HFFc6 (cell line): ENCODE measurements at places on chromosomes 16 and 17. TPM values are rescaled to one million over a fixed set of nuclear protein-coding genes. Genes with fewer than 3 reads are reported as not detected.

DNA sequence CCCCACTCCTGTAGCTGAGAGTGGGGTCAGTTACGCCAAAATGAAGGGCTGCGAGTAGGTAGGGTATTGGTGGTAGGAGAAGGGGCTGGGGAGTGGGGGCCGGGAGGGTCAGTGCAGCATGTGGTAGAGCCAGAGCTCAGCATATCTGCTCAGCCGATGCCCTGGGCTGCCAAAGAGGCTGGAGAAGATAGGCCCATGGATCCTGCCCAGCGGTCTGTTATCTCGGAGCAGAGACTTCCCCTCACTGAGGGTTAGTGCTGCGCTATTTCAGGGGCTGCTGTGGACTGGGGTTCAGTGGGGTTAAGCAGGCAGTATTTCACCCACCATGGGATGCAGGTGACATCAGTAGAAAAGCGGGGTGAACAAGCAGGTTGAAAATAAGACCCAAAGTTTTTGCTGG lies 19.7 kb downstream of the RHBDL3 start:
- no peak overlapping the region for H3K27ac ChIP-seq
- DNase-seq = no peak
- peaks cover 26% of the 10 kb centered on the region for H3K27me3 ChIP-seq
- no peaks in the 10 kb centered on the region for H3K36me3 ChIP-seq
- peaks cover 9% of the 10 kb centered on the region for H3K4me1 ChIP-seq
- no peak overlapping the region for H3K4me3 ChIP-seq

Gene MYL4
- total RNA-seq = not detected in 3 replicates

Gene TMEM114
- not detected in 3 replicates for total RNA-seq

DNA sequence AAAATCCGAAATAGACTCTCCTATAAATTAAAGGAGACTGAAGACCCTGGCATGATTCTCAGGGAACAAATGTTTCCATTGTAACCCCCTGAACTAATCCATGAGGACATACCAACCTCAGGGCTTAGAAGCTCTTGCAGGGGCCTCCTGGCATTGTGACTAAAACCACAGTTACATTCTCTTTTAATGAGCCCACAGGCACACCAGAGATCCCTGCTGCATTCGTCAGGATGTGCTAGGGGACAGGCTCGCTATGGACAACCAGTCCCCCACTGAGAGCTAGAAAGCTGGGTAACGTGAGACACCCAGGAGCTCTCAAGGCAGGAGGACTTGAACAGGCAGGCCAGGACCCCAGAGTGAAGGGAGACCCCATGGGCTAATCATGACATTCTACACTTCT lies 140.6 kb upstream of the TNRC6C start:
- H3K27me3 ChIP-seq = peaks cover 7% of the 10 kb centered on the region; the same call in 1 of the 2 replicates
- no peak overlapping the region for H3K4me3 ChIP-seq
- peak; percentile 7 for DNase-seq
- no peak overlapping the region for H3K27ac ChIP-seq

- H3K4me1 ChIP-seq = peaks cover 74% of the 10 kb centered on the region
- H3K27me3 ChIP-seq = peaks cover 5% of the 10 kb centered on the region
- peak; percentile 94 for DNase-seq
- peaks cover 4% of the 10 kb centered on the region; the same call in 1 of the 2 replicates for H3K36me3 ChIP-seq
These were observed 17.4 kb upstream of the MTSS2 start for GRCh38 chr16:70703041-70703834.

Gene KRTAP2-4
- not detected in 3 replicates for total RNA-seq

GRCh38 chr17:8941520-8941919 lies 24.0 kb downstream of the PIK3R5 start:
- H3K4me1 ChIP-seq = no peaks in the 10 kb centered on the region
- DNase-seq = no peak
- H3K36me3 ChIP-seq = no peaks in the 10 kb centered on the region
- no peak overlapping the region for H3K27ac ChIP-seq
- no peak overlapping the region for H3K4me3 ChIP-seq

GRCh38 chr17:16936536-16937310 lies 35.2 kb downstream of the TNFRSF13B start:
- DNase-seq = no peak
- H3K27ac ChIP-seq = no peak overlapping the region
- peaks cover 7% of the 10 kb centered on the region for H3K4me1 ChIP-seq
- no peaks in the 10 kb centered on the region for H3K36me3 ChIP-seq
- no peak overlapping the region for H3K4me3 ChIP-seq

Gene MPP3
- 3.7 to 8.1 TPM (median 5.8 TPM) in 3 replicates for total RNA-seq

- H3K36me3 ChIP-seq = no peaks in the 10 kb centered on the region
- H3K27me3 ChIP-seq = peaks cover 2% of the 10 kb centered on the region
- H3K27ac ChIP-seq = no peak overlapping the region
- H3K4me1 ChIP-seq = peaks cover 5% of the 10 kb centered on the region; the same call in 1 of the 2 replicates
These were observed 30.1 kb downstream of the SOCS1 start for GRCh38 chr16:11225677-11226549.

GRCh38 chr16:86245351-86245750 lies 265.0 kb upstream of the FOXF1 start:
- no peaks in the 10 kb centered on the region for H3K36me3 ChIP-seq
- H3K4me3 ChIP-seq = no peak overlapping the region
- no peak overlapping the region for H3K27ac ChIP-seq
- no peak for DNase-seq
- peaks cover 62% of the 10 kb centered on the region for H3K27me3 ChIP-seq
- H3K4me1 ChIP-seq = peaks cover 4% of the 10 kb centered on the region; the same call in 1 of the 2 replicates

DNA sequence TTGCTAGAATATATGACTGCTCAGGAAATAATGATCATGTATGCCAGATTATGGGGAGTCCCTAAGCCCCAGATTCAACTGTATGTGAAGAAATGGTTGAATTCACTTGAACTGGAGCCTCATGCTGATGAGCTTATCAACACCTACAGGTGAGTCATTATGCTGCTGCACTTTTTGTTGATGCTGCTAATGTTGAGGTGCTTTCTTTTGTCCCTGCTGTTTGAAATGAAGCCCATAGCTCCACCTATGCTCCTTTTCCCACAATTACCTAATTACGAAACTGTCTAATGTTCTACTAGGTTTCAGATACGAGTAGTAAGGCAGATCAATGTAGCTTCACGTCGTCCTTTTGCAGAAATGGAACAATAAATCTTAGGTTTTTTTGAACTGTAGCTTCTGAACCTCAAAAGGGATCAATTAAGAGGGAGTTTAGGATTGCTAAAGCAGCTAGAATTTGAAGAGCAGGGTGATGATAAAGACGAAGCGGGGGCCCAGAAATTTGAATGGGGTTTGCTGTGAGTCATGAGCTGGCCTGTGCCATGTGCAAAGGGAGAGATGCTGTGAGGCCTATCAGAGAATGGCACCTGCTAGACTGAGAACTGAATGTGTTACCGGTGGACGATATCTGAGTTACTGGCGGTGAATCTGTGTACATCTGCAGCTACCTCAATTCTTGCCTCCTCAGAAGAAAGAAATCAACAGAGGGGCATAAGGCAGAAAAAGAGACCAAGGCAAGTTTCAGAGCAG lies 6.1 kb upstream of the UQCRC2 start:
- H3K27ac ChIP-seq = no peak overlapping the region
- peaks cover 6% of the 10 kb centered on the region for H3K27me3 ChIP-seq
- DNase-seq = no peak
- peaks cover 12% of the 10 kb centered on the region for H3K4me1 ChIP-seq

- H3K36me3 ChIP-seq = peaks cover 24% of the 10 kb centered on the region
- H3K27me3 ChIP-seq = 0 out of 2 replicates have a peak, but pooled peaks cover 2% of the 10 kb centered on the region
- H3K4me1 ChIP-seq = peaks cover 44% of the 10 kb centered on the region
- no peak overlapping the region; the same call in 1 of the 2 replicates for H3K4me3 ChIP-seq
- no peak for DNase-seq
These were observed 152.0 kb downstream of the ZFHX3 start for GRCh38 chr16:72895951-72896350.

DNA sequence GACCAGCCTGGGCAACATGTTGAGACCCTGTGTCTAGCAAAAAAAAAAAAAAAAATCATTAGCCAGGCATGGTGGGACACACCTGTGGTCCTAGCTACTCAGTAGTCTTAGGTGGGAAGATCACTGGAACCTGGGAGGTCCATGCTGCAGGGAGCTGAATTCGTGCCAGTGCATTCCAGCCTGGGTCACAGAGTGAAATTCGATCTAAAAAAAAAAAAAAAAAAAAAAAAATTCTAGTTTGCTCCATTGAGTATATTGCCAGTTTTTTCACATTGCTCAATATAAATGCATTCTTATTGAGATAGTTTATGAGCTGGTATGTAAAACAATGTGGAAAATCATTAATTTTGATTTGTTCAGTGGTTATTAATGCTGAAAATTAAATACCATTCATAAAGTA lies 52.0 kb downstream of the ABHD15 start:
- no peak overlapping the region for H3K27ac ChIP-seq
- peaks cover 1% of the 10 kb centered on the region; the same call in 1 of the 2 replicates for H3K27me3 ChIP-seq
- H3K4me3 ChIP-seq = no peak overlapping the region
- peaks cover 17% of the 10 kb centered on the region for H3K36me3 ChIP-seq
- H3K4me1 ChIP-seq = peaks cover 9% of the 10 kb centered on the region
- DNase-seq = no peak

DNA sequence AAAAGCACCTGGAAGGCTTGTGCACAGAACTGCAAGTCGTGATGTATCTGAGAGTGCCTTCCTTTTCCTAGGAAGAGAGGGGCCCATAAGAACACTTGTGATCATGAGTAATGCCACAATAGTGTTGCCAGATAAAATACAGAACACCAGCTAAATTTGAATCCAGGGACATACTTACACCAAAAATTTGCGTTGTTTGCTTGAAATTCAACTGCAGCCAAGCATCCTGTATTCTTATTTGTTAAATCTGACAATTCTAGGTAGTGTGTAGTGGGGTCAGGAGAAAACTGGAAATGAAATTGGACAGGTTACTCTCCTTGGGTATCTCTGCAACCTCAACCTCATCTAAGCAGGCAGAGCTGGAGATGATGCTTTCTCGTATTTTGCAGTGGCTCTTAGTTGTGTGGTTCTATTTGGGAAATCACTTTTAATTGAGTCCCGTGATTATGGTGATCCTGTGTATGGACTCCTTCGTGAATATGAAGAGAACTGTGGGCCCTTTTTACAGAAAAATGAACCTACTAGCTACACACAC lies 12.0 kb downstream of the SLC35B1 start:
- H3K27me3 ChIP-seq = peaks cover 3% of the 10 kb centered on the region; the same call in 1 of the 2 replicates
- peaks cover 28% of the 10 kb centered on the region for H3K4me1 ChIP-seq
- no peak overlapping the region for H3K27ac ChIP-seq
- no peak overlapping the region for H3K4me3 ChIP-seq

DNA sequence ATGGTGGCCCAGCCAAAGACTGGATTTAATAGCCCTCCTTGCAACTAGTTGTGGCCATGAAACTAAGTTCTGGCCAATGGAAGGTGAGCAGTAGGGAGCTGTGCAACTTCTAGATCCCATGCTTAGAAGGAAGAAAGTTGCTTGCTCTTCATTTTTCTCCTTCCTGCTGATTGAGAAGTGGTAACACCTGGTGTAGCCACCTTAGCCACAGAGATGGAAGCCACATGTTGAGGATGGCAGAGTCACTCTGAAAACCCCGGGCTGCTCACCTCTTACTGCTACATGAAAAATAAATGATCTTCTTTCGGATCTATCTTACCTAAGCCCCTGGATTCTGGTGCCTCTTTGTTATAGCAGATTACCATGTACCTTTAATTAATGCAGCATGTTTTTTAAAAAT lies 10.3 kb upstream of the ATP5MC1 start:
- peaks cover 6% of the 10 kb centered on the region for H3K4me1 ChIP-seq
- DNase-seq = no peak
- H3K4me3 ChIP-seq = no peak overlapping the region
- no peak overlapping the region for H3K27ac ChIP-seq
- H3K36me3 ChIP-seq = no peaks in the 10 kb centered on the region
- H3K27me3 ChIP-seq = peaks cover 2% of the 10 kb centered on the region; the same call in 1 of the 2 replicates

GRCh38 chr16:30928390-30928789 lies 5.0 kb downstream of the FBXL19 start:
- H3K4me1 ChIP-seq = peaks cover 18% of the 10 kb centered on the region
- no peak overlapping the region for H3K27ac ChIP-seq
- H3K27me3 ChIP-seq = no peaks in the 10 kb centered on the region; the same call in 1 of the 2 replicates
- H3K4me3 ChIP-seq = no peak overlapping the region
- peaks cover 23% of the 10 kb centered on the region; the same call in 1 of the 2 replicates for H3K36me3 ChIP-seq

DNA sequence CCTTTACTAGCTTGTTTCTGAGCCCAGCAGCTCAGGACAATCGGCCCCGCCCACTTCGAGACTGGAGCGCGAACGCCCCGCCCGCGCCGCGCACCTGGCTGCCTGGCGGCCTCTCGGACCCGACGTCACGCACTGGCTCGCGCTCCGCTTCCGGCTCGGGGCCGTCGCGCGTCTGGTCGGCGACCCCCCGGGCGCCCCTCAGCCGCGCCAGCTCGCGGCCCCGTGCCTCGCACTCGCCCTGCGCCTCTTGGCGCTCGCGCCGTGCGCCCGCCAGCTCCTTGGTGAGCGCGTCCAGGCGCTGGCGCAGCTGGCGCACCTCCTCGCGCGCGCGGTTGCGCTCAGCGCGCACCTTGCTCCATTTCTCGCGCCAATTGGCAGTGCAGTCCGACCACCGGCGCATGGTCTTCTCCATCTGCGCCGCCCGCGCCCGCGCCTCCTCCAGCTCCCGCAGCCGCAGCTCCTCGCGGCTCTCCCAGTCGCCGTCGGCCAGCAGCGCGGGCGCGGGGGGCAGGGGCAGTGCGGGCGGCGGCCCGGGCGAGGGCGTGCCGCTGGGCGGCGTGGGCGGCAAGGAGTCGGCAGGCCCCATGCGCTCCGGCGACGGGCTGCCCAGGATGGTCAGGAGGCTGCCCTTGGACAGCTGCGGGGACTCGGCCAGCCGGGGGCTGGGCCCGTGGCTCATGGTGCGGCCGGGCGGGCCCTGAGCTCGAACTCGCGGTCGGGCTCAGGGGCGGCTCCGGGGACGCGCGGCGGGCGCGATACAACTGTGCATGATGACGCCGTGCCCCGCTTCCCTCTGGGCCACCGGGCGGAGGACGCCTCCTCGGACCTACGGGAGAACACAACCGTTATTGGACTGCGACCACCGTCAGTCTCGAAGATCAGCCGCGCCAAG lies 7.6 kb downstream of the CCDC102A start:
- H3K4me1 ChIP-seq = peaks cover 38% of the 10 kb centered on the region
- H3K27me3 ChIP-seq = peaks cover 4% of the 10 kb centered on the region; the same call in 1 of the 2 replicates
- H3K36me3 ChIP-seq = no peaks in the 10 kb centered on the region
- H3K4me3 ChIP-seq = no peak overlapping the region

Gene MMP25
- total RNA-seq = 0.07 to 0.09 TPM in 2 of 3 replicates, not detected in the other

Gene EPX
- total RNA-seq = not detected in 3 replicates

Gene LASP1
- total RNA-seq = 469 to 520 TPM (median 517 TPM) in 3 replicates

- DNase-seq = no peak
- H3K27me3 ChIP-seq = peaks cover 1% of the 10 kb centered on the region
- peak overlapping the region; percentile 75 for H3K27ac ChIP-seq
- peaks cover 27% of the 10 kb centered on the region for H3K36me3 ChIP-seq
These were observed 970 bp upstream of the DYNC1LI2 start for GRCh38 chr16:66752379-66752778.

Gene NTN1
- not detected in 3 replicates for total RNA-seq

- peak overlapping the region; percentile 51 for H3K4me3 ChIP-seq
- H3K27me3 ChIP-seq = peaks cover 2% of the 10 kb centered on the region; the same call in 1 of the 2 replicates
- peak; percentile 20 for DNase-seq
- H3K4me1 ChIP-seq = peaks cover 40% of the 10 kb centered on the region
- H3K36me3 ChIP-seq = peaks cover 16% of the 10 kb centered on the region; the same call in 1 of the 2 replicates
These were observed 85.9 kb upstream of the PLCG2 start for GRCh38 chr16:81693041-81693743.
